ENCODE measurements at places on chromosomes 11 and 22.

GRCh38 chr11:63939397-63939891, 642 bp downstream of the NAA40 start:
- DNase-seq: peak; percentile 43

- no peak for DNase-seq
These were observed 35.7 kb upstream of the ELF5 start for GRCh38 chr11:34549271-34549670.

GRCh38 chr22:36274531-36274930, 21.6 kb downstream of the APOL1 start:
- DNase-seq: no peak

GRCh38 chr11:93330446-93330984, at the start of gene DEUP1:
DEUP1 (plus strand) TSS chr11:93330742; CDS start chr11:93332260, 1,518 bp downstream.
- peak; percentile 87 for DNase-seq

DNA sequence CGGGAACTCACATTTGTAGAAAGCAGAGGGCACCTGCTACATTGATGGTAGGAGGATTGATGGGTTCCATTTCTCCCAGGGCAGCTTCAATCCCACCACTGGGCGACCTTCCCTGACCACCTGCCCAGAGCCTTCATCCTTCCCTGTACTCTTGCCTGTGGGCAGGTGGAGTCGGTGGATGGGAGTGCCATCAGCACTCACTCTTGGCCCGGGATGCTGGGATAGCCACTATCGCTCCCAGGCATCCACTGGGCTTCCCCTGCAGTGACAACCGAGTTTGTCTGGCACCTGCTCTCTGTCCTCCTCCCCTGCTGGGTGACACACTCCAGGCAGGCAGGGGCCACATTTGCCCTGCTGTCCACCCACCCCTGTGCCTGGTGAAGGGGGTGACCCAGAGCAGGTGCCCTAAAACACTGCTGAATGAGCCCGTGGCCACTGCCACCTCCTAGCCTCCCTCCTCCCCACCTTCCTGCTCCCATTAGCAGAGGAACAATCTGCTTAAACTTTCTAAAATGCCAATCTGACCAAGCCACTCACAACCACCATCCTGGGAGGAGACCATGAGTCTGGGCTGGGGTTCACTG, 604.7 kb downstream of the TBC1D22A start:
- no peak for DNase-seq

GRCh38 chr22:40418366-40419201, 48.2 kb downstream of the SGSM3 start:
- peak; percentile 82 for DNase-seq
